ENCODE measurements at places on chromosomes 12 and 14. TPM values are rescaled to one million over a fixed set of nuclear protein-coding genes. Genes with fewer than 3 reads are reported as not detected.

GRCh38 chr12:128611736-128612135 lies 212.0 kb downstream of the SLC15A4 start:
- no peak for DNase-seq

DNA sequence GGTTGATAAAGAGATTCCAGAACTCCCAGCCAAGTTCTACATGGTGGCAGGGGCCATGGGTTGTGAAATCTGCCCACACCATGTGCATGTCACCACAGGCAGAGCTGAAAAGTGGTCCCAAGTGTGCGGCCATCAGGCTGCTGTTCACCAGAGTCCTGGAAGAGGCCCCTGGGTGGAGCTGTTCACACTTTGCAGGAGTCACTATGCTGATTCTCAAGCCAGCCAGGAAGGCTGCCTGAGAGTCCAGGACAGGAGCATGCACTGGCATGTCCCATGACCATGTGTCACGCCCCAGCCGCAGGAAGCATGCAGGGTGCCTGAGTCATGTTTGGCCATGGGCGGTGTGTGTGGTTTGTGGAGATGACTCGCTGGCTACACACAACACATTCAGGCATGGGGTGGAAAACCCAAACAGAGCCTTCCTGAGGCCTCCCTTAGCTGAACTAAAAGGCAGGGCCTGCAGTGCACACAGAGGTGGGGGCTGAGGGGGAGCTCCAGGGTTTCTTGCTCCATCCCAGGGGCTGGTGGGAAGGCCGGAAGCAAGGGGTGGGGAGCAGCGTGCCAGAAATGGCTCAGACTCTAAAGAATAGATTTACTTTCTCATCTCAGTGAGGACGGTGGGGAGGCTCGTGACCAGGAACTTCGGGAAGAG lies 19.4 kb downstream of the ABCB9 start:
- DNase-seq = peak; percentile 23

DNA sequence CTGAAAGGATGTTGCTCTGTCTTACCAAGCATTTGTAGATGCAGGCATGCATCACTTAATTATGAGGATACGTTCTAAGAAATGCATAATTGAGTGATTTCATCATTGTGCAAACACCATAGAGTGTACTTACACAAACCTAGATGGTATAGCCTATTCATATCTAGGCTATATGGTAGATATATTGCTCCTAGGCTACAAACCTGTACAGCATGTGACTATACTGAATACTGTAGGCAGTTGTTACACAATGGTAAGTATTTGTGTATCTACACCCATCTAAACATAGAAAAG lies 75.9 kb downstream of the IFT81 start:
- no peak for DNase-seq

DNA sequence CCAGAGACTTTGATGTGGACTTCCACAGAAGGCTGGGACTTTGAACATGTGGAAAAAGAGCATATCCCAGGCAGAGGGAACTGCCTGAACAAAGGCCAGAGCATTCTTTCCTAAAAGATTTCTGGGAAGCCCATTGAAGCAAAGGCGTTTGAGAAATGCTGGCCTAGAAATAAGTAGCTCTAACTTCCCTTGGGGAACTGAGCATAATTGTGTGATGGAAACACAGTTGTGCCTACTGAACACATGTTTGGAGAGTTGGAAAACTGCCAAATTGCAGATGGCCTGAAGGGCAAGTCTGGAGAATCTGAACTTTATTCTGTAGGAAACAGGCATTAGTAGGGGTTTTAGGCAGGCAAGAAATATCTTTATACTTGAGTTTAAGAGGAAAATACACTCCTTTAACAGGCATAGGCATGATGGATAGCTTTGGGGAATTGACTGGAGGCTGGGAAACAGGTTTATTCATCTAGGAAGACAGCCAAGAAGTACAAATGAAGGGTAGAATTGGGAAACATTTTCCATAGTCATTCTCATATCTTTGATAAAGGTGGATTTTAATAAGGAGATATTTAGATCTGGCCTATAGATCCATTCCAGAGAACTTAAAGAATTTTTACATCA lies 134.1 kb downstream of the TPH2 start:
- DNase-seq = no peak

GRCh38 chr12:50506753-50507473 lies 2.1 kb downstream of the DIP2B start:
- DNase-seq = no peak

GRCh38 chr14:68367536-68367935 lies 425.3 kb downstream of the ZFP36L1 start:
- DNase-seq = no peak

DNA sequence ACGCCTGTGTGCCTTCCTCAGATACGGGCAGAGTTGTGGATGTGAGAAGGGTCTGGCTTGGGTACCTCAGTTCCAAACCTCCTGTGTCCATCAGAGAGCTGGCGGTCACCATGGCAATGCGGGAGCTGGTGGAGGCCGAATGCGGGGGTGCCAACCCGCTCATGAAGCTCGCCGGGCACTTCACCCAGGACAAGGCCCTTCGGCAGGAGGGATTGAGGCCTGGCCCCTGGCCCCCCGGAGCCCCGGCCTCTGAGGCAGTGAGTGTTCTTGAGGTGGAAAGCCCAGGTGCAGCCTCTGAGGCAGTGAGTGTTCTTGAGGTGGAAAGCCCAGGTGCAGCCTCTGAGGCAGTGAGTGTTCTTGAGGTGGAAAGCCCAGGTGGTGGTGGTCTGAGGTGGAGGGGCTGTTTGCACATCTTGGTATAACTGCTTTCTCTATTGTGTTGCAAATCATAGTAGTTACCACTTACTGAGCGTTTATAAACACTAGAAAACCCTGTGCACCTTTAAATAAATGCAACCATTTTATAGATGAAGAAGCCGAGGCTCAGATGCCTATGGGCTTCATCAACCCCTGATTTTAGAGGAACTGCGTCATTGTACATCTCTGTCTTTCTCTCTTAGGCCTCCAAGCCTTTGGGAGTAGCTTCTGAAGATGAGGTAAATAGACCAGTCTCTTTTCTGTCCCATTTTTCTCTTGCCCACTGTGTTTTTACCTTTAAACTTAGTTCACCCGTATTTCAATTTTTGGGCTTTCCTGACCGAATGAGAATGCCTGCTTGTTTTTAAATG lies 976 bp downstream of the PEX5 start:
- peak; percentile 13 for DNase-seq

- DNase-seq = no peak
These were observed 163.8 kb upstream of the MYL2 start for GRCh38 chr12:111084158-111084557.

DNA sequence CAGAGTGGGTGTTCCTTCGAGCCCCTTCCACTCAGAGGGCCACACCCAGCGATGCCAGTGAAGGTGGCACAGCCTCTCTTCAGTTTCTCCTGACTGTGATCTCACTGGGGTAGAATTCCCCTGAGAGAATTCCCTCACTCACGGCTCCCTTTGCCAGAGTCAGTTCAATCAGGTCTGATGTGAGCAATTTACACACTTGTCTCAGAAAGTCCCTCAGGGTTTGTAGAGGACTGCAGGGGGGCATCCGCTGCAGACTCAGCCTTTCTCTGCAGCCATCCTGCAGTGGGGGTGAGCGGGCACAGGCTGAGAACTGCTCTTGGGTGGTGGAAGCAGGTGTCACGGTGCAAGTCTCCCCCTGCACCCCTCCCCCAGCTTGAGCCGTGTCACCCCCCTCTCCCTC lies 205.4 kb upstream of the PRMT8 start:
- no peak for DNase-seq

GRCh38 chr12:100401660-100402059 lies 44.8 kb downstream of the SLC17A8 start:
- no peak for DNase-seq

DNA sequence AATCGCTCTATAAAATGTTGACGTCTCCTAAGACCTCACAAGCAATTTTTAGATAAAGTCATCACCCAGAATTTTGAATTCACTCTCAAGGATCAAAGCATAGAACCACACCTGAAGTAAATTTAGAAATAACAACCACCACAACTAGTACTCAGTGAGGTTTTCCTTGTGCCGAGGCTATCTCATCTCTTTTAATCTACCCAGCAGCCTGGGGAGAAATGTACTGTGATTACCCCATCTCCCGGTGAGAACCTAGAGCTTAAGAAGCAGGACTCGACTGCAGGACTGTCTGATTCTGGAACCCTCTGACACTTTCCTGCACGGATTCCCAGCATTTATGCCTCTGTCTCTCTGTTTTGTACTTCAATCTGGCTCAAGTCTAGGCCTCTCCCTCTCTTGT lies 180.9 kb upstream of the PLXNC1 start:
- DNase-seq = no peak

DNA sequence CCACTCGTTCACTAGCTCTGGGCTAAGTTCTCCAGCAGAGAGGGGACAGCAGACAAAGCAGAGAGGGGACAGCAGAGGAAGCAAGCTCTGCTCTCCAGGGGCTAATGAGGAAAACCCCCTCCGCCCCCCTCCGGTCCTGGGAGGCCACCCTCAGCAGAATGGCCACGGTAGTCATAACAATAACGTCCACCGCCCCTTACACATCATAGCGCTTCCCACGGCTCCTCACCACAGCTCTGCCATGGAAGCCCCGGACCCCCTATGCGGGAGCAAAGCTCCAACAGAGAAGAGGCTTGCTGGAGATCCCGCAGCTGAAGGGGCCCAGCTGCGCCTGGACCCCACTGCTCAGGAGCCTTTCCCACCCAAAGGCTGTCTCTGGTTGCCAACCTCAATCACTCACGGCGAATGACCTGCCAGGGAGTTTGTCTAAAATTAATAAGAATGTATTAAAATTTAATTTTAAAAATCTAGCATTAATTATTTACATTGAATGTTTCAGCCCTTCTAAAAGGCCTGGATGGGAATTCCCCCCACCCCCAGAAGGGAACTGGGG lies 17.4 kb downstream of the BEGAIN start:
- no peak for DNase-seq

DNA sequence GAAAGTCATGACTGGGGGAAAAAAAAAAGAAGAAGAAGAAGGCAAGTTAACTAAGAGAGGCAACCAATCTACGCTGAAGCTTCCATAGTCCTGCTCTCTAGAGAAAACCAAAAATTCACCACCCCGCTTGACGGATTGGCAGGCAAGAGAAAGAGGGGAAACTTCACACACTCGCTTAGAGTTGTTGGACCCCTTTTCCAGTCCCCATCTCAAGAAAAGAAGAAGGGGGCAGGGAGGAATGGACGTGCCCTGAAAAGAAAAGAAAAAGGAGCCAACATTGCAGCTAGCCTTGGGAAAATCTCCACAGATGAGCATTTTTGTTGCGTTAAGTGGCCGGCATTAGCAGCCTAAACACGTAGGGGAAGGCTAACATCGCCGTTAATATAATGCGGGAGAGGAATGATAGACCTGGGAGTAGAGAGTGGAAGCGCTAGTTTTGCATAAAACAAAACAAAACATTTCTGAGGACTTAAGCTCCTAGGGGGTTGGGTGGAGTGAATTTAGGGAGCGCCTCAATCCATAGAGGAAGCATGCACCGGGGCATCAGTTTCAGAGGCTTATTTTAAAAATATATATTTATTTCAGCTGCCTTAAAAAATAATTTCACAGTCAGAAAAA lies 11.3 kb upstream of the FOXG1 start:
- no peak for DNase-seq

GRCh38 chr14:56414236-56414635 lies 165.4 kb upstream of the TMEM260 start:
- no peak for DNase-seq

- no peak for DNase-seq
These were observed 1.3 kb downstream of the CLEC7A start for GRCh38 chr12:10128687-10129086.

DNA sequence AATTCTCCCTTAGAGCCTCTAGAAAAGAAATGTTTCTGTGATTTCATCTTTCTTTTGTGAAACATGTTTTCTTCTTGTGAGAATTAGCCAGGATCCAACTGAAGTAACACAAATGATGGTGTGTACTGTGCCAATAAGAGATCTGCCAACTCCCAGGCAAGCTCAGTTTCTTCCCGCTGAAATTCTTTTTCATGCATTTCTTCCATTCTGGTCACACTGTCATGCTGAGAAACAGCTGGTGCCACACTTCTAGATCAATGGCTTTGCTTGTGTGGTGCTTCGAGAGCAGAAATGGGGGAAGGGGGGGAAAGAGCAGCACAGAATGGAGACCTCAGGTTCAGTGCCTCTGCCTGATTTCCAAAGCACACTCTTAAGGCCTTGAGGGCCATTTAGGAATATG lies 41.4 kb upstream of the FGF6 start:
- no peak for DNase-seq

GRCh38 chr14:88243946-88244345 lies 79.1 kb downstream of the KCNK10 start:
- DNase-seq = no peak

DNA sequence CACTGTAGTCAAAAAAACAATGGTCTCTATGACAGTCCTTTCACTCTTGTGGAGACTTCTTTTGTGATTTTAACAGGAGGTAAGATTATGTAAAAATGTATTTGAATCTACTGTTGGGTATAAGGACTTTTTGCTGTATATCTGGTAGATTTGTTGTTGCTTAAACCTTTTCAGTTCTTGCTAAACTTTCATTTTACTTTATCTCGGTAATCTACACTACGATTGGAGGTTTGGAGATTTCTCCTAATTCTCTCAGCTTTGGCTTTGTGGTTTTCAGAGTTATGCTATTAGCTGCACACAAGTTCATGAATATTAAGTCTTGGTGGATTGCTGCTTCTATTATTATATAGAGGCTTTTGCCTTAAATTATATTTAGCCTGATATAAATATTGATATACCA lies 116.6 kb upstream of the HIF1A start:
- DNase-seq = no peak

DNA sequence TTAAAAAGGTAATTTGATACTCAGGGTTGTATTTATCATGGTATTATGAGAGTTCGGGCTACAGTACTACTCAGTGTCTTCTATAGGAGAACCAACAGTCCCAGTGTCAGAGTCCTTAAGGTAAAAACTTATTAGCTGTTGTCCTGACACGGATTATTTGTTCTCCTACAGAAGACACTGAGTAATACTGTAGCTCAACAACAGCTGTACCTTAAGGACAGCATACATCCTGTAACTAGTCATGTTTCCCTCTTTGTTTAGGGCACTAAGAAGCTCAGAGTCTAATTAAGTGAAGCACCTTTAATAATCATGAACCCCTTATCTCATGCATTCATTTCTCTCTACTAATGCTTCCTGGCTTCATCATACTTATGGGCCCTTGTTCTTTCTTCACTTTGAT lies 33.9 kb downstream of the ARF6 start:
- no peak for DNase-seq

DNA sequence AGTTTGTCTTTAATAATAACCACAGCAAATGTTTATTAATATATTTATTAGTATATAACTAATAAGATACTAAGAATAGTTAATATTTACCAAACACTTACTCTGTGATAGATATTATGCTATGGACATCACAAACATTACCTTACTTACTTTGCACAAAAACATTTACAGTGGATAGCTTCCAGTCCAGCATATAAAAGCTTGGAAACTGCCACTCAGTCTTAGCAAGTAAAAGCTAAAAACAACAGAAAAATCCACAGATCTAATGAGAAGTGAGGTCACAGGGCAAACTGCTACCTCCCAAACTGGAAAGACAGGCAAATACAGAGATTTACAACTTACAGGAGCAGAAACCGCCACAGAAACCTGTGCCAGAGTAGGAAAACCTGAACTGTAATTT lies 99.8 kb downstream of the METTL25 start:
- no peak for DNase-seq

CLEC12A gene
- 1.3 TPM for polyA plus RNA-seq

ZNF385A gene
- polyA plus RNA-seq = 12.5 TPM

DNAI7 gene
- polyA plus RNA-seq = 4.4 TPM

ABCB9 gene
- 10.4 TPM for polyA plus RNA-seq

AMIGO2 gene
- 40.5 TPM for polyA plus RNA-seq

AQP2 gene
- 56.9 TPM for polyA plus RNA-seq

HOXC13 gene
- polyA plus RNA-seq = not detected

DNAH10 gene
- polyA plus RNA-seq = 6.4 TPM

P2RX2 gene
- 1.7 TPM for polyA plus RNA-seq

TAS2R10 gene
- polyA plus RNA-seq = 3.3 TPM
